NCI-H82 (cell line): ENCODE measurements at places on chromosomes 6 and 20.
A peak's percentile ranks its signal among the peaks of the same experiment; 100 is the strongest.

DNA sequence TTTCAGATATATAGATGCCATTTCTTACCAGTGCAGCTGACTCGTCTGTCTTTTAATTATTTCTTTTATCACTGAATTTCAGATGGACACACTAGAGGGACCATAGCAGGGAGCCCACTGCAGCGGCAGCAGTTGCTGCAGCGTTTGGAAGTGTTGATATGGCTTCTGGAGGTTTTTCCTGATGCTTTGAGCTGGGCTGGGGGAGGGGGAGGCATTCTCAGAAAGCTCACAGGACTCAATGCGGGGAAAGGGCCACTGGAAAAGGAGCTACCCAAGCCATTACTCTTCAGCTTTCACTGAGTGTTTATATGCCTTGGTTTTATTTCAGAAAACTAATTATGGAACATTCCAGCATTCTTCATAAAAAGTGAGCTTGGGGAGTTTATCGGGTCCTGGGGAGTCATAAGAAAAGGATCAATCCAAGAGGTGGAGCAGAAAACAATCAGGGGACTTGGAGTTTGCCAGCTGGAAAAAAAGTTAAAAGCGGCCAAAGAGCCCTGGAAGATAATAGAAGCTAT, 740.4 kb upstream of the FLRT3 start:
- no peak for DNase-seq

DNA sequence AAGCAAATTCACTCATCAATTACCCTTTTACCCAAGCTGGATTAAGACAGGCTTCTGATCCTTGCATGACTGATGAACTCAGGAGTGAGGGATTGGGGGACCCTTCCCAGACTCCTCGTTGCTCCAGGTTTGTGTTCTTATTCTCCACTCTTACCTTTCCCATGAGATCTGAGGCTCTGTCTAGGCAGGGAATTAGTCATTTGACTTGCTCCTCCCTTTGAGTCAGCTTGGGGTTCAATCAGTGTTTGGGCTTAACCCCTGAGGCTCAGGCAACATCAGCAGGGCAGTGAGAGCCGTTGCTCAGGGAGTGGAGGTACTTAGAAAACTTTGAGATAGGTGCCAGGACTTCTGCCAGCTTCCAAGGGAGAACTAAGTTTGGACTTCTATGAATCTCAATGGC, 20.7 kb upstream of the TOX2 start:
- DNase-seq, result no peak

GRCh38 chr20:48075591-48076174, 290.4 kb upstream of the SULF2 start:
- no peak for DNase-seq

GRCh38 chr20:58810116-58810878, 40.4 kb downstream of the GNAS-AS1 start:
- no peak for DNase-seq

GRCh38 chr6:149899926-149900619, 2.2 kb upstream of the RAET1E start:
- no peak for DNase-seq

DNA sequence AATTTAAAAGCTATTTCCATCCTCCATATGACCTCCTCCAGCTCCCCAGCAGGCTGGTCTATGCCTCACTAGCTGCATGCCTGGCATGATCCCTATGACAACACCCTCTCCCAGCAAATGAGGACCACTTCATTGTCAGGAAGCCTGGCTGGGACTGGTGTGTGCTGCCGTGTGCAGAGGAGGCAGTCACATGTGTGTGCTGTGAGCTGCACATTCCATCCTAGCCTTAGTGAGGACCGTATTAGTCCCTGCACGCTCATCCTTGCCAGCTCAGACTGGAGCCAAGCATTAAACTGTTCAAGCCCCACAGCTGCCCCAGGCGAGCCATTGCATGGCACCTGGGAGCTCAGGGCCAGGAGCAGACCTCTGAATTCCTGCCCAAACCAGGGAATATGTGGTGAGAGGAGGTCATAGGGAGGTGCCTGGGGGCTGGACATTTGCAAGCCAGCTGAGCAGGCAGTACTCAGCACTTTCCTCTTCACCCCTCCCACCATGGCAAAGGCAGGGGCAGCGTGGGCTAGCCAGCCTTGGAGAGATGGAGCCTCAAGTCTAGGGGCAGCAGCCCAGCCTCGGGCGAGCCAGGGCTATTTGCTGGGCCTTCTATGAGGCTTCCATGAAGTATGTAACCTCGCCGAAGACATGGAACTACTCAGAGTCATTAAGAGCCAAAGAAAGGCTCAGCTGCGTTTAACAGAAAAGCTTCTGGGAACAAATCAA, 8.7 kb upstream of the CCN5 start:
- DNase-seq, result peak; percentile 17

- DNase-seq, result no peak
Observed at GRCh38 chr6:76984572-76984971, 478.7 kb downstream of the HTR1B start.

- no peak for DNase-seq
Observed at GRCh38 chr6:131568726-131569125, 4.3 kb upstream of the ARG1 start.

- DNase-seq, result no peak
Observed at GRCh38 chr6:41059556-41059955, 6.6 kb downstream of the APOBEC2 start.

- no peak for DNase-seq
Observed at GRCh38 chr6:89254569-89254968, 37.4 kb upstream of the GABRR1 start.

GRCh38 chr6:139757784-139758183, 383.3 kb upstream of the CITED2 start:
- no peak for DNase-seq

GRCh38 chr20:21159658-21160380, 33.9 kb downstream of the KIZ start:
- DNase-seq, result no peak

DNA sequence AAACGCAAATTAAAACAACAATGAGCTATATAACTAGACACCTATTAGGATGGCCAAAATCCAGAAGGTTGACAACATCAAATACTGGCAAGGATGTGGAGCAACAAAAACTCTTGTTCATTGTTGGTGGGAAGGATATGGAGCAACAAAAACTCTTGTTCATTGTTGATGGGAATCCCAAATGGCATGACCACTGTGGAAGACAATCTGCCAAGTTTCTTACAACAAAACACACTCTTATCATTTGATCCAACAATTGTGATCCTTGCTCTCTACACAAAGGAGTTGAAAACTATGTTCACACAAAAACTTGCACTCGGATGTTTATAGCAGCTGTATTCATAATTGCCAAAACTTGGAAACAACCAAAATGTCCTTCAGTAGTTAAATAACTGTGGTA, 61.8 kb upstream of the LAMA2 start:
- DNase-seq, result no peak

DNA sequence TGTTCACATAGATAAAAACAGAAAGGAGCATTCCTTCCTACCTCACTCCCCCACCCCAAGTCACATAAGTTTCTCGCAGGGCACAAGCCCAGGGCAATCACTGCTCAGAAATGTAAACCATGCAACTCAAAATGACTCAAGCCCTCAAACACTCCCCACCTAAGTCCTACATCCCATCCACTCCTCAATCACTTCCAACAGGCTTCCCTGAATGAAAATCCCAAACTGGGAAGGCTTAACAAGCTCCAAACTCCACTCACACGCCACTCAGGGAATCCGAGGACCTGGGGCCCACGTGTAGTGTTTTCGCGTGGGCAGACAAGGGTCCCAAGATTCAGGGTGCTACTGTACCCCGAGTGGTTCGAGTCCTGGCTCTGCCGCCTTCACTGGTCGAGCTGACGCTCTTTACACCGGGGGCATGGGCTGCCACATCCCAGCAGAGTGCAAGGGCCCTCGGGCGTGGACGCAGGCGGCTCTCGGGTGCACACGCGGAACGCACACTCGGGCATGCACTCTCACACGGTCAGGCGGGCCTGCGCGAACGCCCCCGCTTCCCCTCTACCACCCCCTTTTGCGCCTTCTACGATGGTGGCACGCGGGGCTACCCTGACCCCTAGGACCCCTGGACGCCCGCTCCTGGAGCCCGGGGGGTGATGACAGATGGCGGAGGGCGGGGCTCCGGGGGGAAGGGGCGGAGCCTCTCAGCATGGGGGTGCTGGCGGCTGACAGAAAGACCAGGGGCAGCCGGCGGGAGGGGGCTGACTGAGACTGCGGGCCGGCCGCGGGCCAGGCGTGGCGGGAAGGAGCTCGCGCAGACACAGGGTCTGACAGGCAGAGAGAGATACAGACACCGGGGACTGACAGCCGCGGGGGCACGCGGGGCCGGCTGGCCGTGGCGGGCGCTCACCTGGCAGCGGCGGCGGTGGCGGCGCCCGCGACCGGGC, 657 bp downstream of the ZHX3 start:
- peak; percentile 87 for DNase-seq

DNA sequence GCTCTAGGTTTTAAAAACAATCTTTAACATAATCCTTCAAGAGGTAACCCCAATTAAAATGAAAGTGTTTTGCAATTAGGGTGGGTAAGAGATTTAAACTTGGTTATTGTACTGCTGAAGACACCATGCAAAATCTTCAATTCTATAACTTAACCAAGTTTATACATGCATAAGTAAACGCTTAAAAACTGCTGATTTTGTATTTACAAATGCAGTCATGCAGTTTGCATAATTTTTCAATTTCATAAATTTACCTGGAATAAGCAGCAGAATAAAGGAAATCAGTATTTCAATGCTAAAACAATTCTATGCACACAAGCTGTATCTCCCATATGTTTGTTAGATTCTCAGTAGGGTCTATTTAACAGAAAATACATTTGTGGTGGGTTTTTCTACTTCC, 22.9 kb downstream of the SSR1 start:
- DNase-seq, result no peak

DNA sequence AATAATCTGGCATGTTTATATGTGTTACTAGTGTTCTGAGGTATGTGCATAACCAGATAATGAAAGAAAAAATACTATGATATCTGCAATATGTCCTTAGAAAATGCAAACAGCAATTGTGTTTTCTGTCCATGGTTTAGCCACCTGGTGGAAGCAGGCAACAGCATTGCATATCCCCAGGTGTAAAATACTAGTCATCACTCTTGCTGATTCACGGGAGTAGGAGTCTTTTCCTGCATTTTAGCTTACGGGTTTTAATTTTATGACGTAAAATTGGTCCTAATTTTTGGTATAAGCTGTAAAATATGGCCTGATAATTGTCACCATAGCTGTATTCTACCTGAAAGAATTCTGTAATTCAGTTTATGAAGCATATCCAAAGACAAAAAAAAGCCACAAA, 2.5 kb downstream of the RNF182 start:
- no peak for DNase-seq

GRCh38 chr20:31641391-31641790, 3.7 kb downstream of the COX4I2 start:
- DNase-seq, result no peak

- no peak for DNase-seq
Observed at GRCh38 chr6:106855117-106855516, 119.4 kb downstream of the CD24 start.

DNA sequence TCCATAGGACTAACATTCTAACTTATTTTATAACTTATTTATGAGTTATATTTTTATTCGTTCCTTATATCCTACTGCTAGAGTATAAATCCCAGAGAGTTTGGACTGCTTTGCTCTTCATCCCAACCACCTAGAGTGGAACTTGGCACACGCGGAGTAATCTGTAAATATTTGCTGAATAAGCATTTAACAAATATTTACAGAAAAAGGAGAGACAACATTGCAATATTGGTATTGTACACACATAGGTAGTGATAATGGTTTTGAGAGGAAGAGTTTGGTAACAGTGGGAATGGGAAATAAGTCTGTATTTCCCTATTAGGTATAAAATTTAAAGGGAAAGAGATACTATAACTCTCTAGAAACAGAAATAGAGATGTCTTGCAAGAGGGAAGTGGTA, 634.8 kb upstream of the CITED2 start:
- DNase-seq, result no peak

DNA sequence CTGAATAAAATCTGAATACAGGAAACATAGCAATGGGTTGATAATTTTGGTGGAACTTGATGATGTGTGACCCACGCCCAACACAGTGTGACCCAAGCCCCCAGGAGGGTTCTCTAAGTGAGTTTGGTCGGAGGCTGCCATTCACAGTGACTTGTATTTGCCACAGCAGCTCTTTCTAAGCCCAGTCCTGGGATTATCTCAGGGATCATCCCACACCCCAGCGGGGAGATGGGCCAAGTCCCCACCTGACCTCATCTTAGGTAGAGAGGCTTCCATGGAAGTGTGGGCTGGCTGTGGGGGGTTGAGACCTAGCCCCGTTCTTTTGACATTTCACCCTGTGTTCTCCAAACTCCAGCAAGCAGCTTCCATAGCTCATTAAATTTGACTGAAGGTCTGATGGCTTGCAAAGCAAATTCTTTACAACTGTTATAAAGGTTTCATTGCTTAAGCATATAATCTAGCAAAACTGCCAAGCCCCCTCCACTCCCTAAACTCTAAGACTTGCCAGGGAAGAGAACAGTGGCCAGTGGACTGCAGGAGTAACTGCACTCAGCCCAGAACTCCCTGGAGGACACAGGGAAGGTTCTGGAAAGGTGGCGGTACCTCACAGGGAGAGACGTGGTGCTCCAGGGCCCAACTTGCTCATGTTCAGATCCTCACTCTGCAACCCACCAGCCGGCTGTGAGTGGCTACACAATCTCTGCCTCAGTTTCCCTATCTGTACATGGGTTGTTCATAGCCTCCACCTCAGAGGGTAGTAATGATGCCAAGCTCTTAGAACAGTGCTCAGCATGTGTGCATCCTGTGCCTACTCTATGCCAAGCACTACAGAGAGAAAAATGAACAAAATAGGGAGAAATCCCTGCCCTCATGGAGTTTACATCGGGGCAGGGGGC, 1.0 kb upstream of the PCK1 start:
- DNase-seq, result peak; percentile 80

- DNase-seq, result no peak
Observed at GRCh38 chr20:52179331-52180179, 12.0 kb downstream of the ZFP64 start.

GRCh38 chr20:16537025-16537665, 36.1 kb downstream of the KIF16B start:
- no peak for DNase-seq

DNA sequence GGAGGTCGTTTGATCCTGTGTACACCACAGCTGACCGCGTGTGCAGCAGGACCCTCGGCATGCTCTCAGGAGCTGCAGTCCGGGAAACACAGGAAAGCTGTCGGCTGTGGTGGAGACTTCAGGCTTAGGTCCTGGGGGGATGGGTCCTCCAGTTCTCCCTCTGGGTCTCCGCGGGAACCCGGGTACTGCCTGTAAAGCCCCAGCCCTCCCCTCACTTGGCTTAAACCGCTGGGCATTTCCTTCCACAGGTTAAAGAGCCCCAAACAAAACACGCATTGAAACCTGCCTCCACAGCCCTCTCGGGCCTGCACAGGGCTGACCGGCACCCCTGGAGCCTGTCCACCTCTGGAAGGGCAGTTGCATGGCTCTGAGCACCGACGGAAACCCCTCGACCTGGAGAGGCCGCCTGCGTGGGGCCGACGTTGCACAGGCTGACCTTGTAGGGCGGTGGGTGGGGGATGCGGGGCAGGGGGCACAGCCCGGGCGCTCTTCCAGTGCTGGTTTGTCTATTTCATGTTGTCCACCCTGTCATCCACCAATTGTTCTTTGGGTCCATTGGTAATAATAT, 59.1 kb downstream of the DACT2 start:
- no peak for DNase-seq
